ENCODE measurements at places on chromosomes 12 and 14.

GRCh38 chr12:27148791-27149190 lies 66.4 kb upstream of the C12orf71 start:
- no peak for DNase-seq

GRCh38 chr14:36556811-36557433 lies 25.5 kb downstream of the NKX2-8 start:
- no peak for DNase-seq

DNA sequence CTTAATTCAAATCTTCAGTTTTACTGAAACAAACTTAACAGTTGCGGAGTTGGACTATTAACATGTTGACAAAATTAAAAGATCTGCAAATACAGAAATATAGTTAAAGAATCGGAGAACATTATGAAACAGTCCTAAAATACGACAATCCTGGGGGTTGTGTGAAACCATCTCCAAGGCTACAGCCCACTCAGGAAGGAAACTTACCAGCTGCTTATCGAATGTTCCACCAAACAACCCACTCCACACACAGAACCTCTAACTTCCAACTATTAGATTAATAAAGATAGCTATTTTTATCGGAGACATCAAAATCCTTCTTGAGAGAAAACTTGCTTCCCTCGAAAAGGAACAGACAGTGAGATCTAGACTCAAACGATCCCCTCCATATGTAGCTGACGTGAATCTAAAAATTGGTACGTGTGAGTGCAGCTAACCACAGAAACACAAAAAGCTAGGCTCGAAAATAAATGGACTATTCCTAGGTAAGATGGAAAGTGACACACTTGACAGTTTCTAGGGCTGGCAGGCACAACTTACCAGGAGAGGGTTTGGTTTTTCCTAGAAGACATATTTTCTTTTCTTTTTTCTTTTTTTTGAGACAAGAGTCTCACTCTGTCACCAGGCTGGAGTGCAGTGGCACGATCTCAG lies 12.9 kb downstream of the VPS37B start:
- no peak for DNase-seq

DNA sequence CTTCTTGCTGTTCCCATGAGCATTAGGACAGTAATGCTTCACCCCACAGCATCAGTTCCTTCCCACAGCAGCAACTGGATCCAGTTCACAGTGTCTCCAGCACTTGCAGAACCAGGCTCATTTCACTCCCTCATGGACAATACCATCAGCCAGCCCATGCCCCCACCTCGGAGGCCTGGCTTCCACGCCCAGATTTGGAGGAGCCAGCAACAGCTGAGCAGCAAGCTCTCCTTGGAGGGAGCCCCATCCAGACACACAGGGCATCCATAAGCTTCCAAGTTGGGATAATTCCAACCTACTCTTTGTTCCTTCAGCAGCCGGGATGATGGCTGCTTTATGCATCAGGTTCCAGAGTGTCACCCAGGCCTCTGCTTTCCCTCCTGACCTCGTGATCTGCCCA lies 250.0 kb downstream of the GLT1D1 start:
- no peak for DNase-seq

All from iPS DF 6.9 (cell line).